Stimulated activated CD4-positive, alpha-beta T cell treated with anti-CD3 and anti-CD28 coated beads, Interleukin-1b, Interleukin-23, amount 100 ng/mL, for 1 hour (primary cell): ENCODE measurements at places on chromosomes 1 and 21.

- DNase-seq = no peak
Observed at GRCh38 chr1:165352442-165353293, 3.8 kb downstream of the LMX1A start.

GRCh38 chr1:27595597-27595996, 8.3 kb downstream of the AHDC1 start:
- DNase-seq = no peak

DNA sequence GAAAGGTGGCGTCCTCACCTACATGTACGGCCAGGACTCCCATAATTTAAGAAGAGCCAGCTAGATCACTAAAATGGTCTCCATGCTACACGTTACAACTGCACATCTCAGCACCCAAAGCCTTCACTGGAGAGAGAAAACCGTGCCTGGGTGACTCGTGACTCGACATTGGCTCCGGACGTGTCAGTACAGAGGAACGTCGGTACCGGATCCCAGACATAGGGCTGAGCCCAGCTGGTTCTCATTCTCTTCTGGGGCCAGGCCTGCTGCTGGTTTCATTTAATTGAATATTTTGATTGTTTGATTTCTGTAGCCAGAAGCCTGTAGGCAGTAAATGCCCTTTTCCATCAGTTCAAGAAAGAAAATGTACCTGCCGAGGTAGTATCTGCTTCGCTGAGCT, 93.1 kb downstream of the HHIPL2 start:
- no peak for DNase-seq

GRCh38 chr1:51327386-51327785, 3.0 kb downstream of the TTC39A start:
- no peak for DNase-seq

GRCh38 chr1:231734417-231734816, 107.8 kb downstream of the DISC1 start:
- DNase-seq = no peak

DNA sequence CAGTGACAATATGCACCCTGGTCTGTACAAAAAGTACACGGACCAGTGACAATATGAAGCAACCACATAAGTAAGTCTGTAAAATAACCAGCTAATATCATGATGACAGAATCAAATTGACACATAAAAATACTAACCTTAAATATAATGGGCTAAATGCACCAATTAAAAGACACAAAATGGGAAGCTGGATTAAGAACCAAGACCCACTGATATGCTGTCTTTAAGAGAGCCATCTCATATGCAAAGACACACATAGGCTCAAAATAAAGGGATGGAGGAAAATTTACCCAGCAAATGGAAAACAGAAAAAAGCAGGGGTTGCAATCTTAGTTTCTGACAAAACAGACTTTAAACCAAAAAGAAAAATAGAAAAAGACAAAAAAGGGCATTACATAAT, 70.4 kb upstream of the VCAM1 start:
- no peak for DNase-seq
